Esophagus (tissue), 2 donors: ENCODE measurements at places on chromosomes 16 and 17. TPM values are rescaled to one million over a fixed set of nuclear protein-coding genes. Genes with fewer than 3 reads are reported as not detected.

FA2H gene
- polyA plus RNA-seq: 4.7 TPM

TBC1D3I gene
- 0.38 TPM for polyA plus RNA-seq

MED13 gene
- 7.1 TPM for polyA plus RNA-seq

FOXF1 gene
- polyA plus RNA-seq: 2.1 TPM

NPB gene
- 0.49 TPM for polyA plus RNA-seq

KRTAP2-2 gene
- not detected for polyA plus RNA-seq

SLC16A6 gene
- polyA plus RNA-seq: 4.0 TPM

HID1 gene
- 2.7 TPM for polyA plus RNA-seq

VASN gene
- 25.5 TPM for polyA plus RNA-seq

HEATR9 gene
- 0.08 TPM for polyA plus RNA-seq
